ENCODE measurements at places on chromosomes 1 and 21.

GRCh38 chr1:6093071-6093470 is 47.4 kb downstream of the KCNAB2 start:
- DNase-seq = no peak

GRCh38 chr1:80218112-80218511 is 1211.6 kb upstream of the ADGRL4 start:
- peak; percentile 45 for DNase-seq

DNA sequence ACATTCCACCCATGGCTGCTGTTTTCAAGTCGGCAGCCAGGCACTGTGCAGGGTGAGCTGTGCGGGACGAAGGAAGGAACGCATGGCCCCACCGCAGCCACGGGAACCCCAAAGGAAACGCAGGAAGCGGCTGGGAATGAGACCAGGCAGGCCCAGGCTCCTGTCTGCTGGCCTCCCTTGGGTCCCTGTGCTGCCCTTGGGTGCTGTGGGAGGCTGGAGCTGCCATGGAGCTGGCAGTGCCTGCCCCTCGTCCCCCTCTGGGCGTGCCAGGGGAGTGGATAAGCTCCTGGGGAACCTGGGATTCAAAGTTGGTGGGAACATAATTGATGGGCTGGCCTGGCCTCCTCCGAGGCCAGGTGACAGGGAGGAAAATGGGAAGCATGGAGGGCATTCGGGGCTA is 5.3 kb upstream of the KRTAP10-4 start:
- no peak for DNase-seq

- no peak for DNase-seq
Measured at GRCh38 chr1:16128338-16128741, 27.5 kb downstream of the EPHA2 start.

GRCh38 chr1:20767271-20767670 is 19.8 kb downstream of the HP1BP3 start:
- no peak for DNase-seq

DNA sequence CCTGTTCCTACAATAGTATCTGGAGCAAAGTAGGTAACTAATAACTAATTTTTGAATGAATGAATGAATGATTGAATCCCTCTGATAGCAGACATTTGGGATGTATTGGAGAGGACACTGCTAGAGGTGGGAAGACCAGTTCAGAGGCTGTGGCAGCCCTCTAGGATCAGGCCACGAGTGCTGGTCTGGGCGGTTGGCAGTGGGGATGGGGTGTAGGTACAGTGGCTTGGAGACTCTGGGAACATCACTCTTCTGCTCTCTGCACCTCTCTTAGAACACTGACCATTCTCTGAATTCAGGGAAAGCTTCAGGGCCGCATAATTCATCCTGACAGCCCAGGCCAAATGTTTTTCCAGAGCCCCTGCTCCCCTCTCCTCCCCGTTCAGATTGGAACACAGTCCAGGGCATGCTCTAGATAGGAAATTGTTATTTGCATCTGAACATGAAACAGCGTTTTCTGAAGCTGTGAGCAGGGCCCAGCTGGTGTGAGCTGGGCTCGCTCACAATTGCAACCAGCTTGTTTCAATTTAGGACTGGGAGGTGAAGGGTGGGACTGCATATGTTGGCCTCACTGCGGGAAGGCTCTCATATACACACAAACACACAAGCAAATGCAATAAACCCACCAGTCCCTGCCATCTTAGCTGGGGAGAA is 253.1 kb upstream of the USP24 start:
- no peak for DNase-seq

GRCh38 chr1:73673971-73674370 is 524.0 kb downstream of the LRRIQ3 start:
- DNase-seq = no peak

- DNase-seq = peak; percentile 71
Measured at GRCh38 chr1:85048296-85049064, at the start of gene MCOLN3. MCOLN3 (minus strand) TSS chr1:85048500; CDS start chr1:85045360, 3,140 bp downstream.
